CD14-positive monocyte (primary cell): ENCODE measurements at places on chromosomes 4 and X.

- no peak for DNase-seq
These were observed 143.1 kb upstream of the SMAD1 start for GRCh38 chr4:145338568-145338967.

DNA sequence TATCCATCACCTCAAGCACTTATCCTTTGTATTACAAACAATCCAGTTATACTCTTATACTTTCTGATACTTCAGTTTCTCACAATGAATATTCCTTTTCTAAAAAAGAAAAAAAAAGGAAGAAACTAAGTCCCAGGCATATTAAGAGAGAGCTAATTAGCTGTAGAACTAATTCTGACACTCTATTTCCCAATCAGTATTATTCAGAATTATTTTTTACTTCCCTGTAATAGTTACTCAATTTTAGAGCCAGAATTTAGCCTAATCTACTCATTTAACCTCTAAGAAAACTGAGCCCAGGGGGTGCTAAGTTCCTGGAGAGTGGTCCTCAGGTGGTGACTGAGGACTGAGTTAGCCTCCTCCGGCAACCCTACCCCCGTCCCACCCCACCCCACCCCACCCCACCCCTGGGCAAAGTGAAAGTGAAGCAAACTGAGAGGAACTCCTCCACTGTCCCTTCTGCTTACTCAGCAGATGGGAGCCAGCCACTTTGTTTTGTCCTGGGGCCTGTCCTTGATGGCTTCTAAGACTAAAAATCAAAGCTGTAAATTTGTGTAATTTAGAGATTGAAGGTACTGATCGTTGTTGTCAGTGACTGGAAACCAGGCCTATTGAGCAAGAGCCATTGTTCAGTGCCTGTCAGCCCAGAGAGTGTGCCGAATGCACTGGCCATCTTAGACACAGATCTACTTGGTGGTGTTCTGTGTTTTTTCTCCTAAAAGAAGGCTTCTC lies 162.1 kb downstream of the CBR4 start:
- DNase-seq: peak; percentile 61

DNA sequence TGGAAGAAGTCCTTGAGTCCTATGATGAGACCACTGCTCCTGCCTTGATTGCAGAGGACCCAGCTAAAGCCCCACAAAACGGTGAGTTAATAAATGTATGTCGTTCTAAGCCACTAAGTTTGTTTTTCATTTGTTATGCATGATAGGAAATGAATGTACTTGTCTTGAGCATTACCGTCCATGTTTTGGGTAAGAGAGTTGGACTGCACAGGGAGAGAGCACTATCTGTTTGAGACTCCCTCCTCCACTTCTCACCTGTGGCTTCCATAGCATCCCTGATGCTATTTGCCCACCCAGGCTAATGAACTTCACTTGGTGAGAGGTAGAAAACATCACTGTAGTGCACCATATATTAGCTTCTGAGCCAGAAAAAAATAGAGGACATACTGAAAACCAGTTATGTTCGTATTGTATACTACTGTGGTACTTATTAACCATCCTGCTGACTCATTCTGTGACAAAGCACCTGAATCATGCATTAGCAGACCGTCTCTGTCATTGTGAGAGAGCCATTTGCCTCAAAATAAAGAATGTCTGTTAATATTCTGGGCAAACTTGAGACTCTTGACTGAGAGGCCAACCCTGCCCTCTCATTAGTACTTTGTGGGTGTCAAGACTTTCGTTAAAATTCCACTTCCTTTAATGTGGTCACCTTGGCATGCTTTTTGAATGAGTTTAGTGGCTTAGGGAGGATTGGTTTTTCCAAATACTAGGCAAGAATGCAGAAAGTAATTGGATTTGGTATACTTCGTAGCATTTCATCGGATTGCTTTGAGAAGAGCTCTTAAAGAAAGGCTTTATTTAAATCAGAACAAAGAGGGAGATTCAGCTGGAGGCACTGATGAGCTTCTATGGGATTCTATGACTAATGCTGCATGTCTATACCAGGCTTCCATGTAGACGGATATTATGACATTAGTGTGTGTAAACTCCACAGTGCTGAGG lies 99.3 kb upstream of the GRPR start:
- peak; percentile 62 for DNase-seq

GRCh38 chr4:145075742-145076468 lies 22.1 kb downstream of the ANAPC10 start:
- DNase-seq: no peak

DNA sequence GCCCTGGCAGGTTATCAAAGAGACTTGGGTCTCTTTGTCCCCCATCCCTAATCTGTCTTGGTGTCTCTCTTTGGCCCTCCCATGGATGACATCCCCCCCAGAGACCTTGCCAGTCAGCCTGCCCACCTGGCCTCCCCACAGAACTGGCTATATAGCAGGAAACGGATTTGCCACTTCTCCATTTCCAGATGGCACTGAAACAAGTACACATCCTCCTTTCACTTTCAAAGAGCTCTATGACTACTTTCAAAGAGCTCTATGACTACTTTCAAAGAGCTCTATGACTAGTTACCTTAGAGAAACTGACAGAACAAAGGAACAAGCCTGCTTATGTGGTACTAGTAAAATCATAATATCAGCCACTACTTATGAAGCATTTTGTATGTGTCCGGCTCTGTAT lies 175.3 kb downstream of the MAML3 start:
- DNase-seq: peak; percentile 82

DNA sequence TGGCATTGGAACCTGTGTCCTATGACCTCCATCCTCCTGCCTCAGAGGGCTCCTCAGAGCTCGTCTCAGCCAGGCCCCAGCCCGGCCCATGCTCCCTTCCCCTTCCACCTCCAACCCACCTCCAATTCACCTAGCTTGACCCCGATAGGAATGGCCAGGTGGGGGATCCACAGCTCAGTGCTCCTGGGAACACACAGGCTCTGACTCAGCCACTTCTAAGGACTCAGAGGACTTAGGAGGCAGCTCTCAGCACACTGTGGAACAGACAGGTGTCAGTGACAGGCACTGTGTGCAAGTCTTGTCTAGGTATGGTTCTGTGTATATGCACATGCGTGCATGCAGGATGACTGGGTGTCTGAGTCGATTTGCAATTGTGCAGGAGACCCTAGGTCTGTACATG lies 44.8 kb downstream of the PJA1 start:
- no peak for DNase-seq

- no peak for DNase-seq
These were observed 46.9 kb upstream of the VEGFC start for GRCh38 chr4:176839656-176840055.

GRCh38 chr4:102869569-102870197 lies 891 bp downstream of the CISD2 start:
- no peak for DNase-seq

- DNase-seq: no peak
These were observed 23.0 kb downstream of the SNX25 start for GRCh38 chr4:185232370-185232769.

GRCh38 chr4:132530861-132531260 lies 618.2 kb upstream of the PCDH10 start:
- no peak for DNase-seq

- DNase-seq: no peak
These were observed 223.3 kb downstream of the COL25A1 start for GRCh38 chr4:109079201-109079600.

- no peak for DNase-seq
These were observed 94.3 kb downstream of the TEX13A start for GRCh38 chrX:105126201-105126600.

GRCh38 chr4:20509315-20509714 lies 190.9 kb upstream of the PACRGL start:
- no peak for DNase-seq
